ENCODE measurements at places on chromosomes 13 and 19.

DNA sequence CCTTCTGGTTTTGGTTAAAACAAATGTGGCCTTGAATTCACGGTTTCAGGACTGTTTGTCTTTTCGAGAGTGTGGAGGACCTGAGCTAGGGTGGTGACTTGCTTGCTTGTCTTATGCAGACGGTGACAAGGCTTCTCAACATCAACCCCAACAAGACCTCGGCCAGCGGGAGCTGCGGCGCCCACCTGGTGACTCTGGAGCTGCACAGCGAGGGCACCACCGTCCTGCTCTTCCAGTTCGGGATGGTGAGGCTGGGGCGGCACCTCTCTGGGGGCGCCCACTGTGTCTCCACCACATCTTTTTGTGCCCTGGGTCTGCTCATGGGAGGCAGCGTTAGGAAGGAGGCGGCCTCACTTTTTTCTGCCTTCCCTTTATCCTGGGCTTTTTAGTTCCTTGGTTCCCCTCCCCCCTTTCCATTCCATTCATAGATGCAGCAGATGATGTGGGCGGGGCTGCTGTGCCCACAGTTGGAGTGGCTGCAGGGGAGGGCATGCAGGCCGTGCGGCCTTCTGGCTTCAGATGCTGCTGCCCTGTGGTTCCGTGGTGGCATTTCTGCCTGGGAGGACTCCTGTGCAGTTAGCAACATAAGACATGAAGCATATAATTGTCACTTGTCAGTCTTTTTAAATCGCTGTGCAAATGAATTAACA lies 23.3 kb downstream of the LAMP1 start:
- no peak for DNase-seq

GRCh38 chr13:93951108-93951507 lies 528.4 kb downstream of the DCT start:
- DNase-seq: no peak

DNA sequence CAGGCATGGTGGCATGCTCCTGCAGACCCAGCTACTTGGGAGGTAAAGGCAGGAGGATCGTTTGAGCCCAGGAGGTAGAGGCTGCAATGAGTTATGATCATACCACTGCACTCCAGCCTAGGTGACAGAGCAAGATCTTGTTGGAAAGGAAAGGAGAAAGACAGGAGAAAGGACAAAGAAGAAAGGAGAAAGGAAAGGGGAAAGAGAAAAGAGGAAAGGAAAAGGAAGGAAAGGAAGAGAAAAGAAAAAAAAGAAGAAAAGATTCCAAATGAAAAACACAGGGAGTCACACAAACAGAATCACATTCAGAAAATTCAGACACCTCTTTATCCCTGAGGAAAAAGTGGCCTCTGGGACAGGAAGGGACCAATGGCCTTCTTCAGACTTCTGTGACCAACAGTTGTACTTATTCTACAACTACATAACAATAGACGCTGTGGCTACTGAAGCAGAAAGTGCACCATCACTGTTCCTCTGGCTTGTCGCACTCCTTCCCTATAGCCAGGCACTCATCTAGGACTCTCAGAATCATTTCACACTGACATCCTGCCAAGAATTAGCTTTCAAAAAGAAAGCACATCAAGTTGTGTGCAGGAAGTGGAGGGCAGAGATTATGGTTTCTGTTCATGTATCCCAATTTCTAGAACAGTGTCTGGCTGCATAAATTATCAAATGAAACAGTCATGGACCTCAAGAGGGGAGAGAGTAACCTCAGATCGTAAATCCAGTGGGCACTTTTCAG lies 5.9 kb downstream of the MTMR6 start:
- no peak for DNase-seq

- no peak for DNase-seq
These were observed 4.4 kb upstream of the EID2 start for GRCh38 chr19:39544226-39544903.

- DNase-seq: peak; percentile 90
These were observed 5.4 kb downstream of the MAMSTR start for GRCh38 chr19:48713864-48714755.

- no peak for DNase-seq
These were observed 10.2 kb upstream of the DCUN1D2 start for GRCh38 chr13:113500530-113501265.

DNA sequence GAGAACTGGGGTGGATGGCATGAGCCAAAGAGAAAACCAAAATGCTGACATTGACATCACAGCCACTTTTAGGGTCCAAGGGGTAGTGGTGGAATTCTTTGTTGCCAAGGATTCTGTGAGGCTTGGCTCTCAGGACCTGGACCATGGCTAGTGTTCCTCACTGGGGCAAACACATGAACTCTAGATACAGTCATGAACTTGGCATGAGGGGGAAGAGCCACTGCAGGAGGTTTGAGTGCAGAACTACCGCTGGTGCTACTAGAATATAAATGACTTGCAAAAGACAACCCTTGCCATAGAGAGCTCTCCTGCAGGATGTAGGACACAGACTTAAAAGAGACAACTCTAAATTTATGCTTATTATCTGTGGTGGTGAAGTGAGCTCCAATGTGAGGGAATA lies 29.8 kb upstream of the FRY start:
- no peak for DNase-seq

GRCh38 chr19:45716359-45717130 lies 14.2 kb downstream of the FBXO46 start:
- no peak for DNase-seq

GRCh38 chr19:50554212-50554611 lies 14.0 kb downstream of the LRRC4B start:
- DNase-seq: no peak

DNA sequence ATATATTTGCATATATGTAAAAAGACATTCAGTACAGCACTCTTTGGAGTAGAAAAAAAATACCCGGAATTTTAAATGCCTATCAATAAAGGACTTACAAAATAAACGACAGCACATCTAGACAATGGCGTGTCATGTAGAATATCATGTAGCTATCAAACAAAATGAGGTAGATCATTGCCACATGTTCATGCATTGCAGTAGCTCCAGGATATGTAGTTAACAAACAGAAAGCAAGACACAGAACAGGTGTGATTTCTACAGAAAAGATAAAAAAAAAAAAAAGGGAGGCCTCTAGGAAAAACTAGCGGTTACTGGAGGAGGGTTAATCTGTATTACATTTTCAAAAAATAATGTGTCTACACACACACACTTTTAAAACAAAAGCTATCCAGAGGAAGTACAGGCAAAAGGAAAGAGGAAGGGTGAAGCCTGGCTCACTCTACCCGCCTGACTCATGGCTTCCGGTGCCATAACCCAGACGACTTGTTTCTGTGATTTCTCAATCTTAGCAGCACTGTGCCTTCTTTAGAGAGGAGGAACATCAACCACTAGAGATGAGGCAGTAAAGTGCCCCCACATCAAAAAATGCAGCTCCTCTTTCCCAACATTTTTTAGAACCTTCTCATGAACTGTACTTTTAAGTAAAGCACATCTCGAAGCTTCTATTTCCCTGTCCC lies 6.9 kb downstream of the KCTD12 start:
- no peak for DNase-seq

DNA sequence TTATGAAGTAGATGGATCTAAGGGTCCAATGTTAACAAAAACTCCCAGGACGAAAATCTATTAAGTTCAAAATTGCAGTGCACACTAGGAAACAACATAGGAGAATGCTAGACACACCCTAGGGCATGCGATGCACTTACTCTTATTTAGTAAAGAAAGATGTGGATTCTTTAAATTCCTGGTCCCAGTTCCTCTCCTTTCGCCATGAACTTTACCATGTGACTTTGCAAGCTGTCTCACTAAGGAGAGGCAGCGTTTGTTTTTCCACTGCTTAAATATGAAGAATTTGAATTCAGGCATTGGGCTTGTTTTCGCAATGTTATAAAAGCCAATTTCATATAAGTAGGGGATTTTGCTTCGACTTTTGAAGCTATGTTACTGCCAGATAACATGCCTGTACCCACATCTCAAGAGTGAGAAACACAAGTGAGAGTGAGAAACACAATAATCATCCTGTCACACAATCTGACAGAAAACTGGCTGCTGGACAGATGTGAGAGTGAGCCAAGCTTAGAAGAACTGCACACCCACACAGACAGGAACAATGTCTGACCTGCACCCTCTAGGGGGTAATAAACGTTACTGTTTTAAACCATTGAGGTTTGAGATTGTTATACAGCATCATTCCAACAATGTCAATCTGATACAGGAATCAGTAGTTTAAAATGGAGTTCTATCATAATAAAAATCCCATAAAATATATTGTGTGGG lies 1308.4 kb downstream of the SLITRK5 start:
- no peak for DNase-seq

GRCh38 chr13:52195401-52195837 lies 36.0 kb upstream of the NEK3 start:
- DNase-seq: no peak

DNA sequence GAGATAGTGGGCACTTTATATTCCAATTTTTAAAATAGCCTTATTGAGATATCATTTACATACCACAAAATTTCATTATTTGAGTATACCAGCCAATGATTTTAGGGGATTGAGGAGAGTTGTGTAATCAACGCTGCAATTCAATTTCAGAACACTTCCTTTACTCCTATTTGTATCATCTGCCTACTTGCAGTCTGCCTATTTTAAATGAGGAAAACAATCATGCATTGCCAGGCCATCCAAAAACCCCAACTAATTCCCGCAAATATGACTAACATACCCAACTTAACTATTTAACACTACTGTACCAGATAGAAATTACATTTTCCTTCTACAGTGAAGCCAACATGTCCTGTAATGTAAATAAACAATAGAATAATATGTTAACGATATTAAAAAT lies 26.7 kb downstream of the CAB39L start:
- no peak for DNase-seq

- DNase-seq: no peak
These were observed 20.5 kb downstream of the NCAN start for GRCh38 chr19:19232261-19232721.
